ENCODE measurements at places on chromosomes 1 and 21. TPM values are rescaled to one million over a fixed set of nuclear protein-coding genes. Genes with fewer than 3 reads are reported as not detected.

Gene GJA9
- polyA plus RNA-seq, result 0.42 TPM

Gene AK5
- polyA plus RNA-seq, result 4.2 TPM

DNA sequence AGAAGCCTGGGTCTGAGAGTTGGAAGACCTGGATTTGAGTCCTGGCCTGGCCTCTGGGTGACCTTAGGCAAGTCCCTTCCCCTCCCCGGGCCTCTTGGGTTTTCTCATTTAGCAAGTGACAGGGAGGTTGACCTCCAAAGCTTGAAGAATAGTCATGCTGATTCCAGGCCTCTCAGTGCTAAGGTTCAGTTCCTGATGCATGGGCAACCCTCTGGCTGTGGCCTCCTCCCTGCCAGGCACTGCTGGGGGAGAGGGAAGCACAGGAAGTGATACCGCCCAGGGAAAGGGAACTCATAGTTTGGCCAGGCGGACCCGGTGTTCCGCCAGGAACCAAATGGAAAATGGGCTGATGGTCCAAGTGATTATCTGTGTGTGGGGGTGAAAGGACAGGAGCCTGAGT lies 23.6 kb upstream of the WASF2 start:
- DNase-seq, result no peak

DNA sequence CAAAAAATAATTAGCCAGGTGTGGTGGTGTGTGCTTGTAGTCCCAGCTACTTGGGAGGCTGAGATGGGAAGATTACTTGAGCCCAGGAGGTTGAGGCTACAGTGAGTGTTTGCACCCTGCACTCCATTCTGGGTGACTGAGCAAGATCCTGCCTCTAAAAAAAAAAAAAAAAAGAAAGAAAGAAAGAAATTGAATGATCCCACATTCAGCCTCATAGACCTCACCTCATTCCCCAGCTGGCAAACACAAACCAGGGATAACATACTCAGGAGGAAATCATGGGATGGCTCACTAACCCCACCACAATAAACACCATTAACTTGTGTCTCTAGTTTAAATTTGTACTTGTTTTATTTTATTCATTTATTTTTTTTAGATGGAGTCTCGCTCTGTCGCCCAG lies 8.5 kb downstream of the ENSA start:
- DNase-seq, result no peak

Gene F5
- polyA plus RNA-seq, result 0.30 TPM

DNA sequence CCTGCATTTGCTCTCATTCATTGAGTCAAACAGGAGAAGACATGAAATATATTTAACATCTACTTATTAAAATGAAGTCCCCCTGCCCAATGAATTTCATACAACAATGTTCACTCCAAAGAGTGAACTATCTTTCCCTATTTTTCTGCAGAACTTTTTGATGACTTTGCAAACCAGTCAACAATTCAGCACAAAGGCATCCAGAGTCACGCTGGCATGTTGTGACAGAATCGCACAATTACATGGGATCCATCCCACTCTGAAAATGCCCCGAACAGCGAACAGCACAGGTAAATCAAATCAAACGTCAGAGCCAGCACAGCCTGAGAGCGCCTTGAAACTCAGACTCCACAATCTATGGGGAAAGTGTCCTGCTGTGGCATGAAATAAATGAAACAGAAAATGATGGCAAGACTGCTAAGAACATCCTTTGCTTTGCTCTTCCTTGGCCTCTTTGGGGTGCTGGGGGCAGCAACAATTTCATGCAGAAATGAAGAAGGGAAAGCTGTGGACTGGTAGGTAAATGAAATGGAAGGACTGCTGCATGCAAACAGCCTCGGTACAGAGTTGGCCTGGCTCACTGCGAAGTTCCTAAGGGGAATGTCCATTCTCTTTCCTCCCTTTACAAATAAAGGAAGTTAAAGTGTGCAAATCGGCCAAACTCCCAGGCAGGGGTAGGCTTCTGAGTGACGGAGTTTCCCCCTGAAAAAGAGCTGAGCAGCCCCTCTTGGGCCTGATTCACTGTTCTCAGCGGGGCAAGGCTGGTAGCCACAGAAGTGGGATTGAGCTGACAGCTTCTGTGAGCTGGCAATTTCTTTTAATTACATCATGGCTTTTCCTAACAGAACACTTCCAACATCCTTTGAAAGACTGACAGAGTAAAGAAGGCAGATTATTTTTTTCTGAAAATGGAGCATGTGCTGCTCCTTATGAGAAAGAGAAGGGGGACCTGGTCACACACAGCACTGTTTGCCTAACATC lies at the start of gene DNASE2B:
TSS of gene DNASE2B (plus strand) at position 310 of the 981 bp plus-strand sequence. CDS start at position 391, 81 bp downstream.
- DNase-seq, result no peak

- no peak for DNase-seq
These were observed 18.9 kb downstream of the LACTBL1 start for GRCh38 chr1:22953740-22954141.

Gene LRRC39
- 2.0 TPM for polyA plus RNA-seq

GRCh38 chr1:232767305-232768074 lies 37.7 kb upstream of the MAP10 start:
- DNase-seq, result peak; percentile 87

All from large intestine (tissue), 12 donors.